Lung microvascular endothelial cell (primary cell): ENCODE measurements at places on chromosomes 13 and 19. TPM values are rescaled to one million over a fixed set of nuclear protein-coding genes. Genes with fewer than 3 reads are reported as not detected.

DNA sequence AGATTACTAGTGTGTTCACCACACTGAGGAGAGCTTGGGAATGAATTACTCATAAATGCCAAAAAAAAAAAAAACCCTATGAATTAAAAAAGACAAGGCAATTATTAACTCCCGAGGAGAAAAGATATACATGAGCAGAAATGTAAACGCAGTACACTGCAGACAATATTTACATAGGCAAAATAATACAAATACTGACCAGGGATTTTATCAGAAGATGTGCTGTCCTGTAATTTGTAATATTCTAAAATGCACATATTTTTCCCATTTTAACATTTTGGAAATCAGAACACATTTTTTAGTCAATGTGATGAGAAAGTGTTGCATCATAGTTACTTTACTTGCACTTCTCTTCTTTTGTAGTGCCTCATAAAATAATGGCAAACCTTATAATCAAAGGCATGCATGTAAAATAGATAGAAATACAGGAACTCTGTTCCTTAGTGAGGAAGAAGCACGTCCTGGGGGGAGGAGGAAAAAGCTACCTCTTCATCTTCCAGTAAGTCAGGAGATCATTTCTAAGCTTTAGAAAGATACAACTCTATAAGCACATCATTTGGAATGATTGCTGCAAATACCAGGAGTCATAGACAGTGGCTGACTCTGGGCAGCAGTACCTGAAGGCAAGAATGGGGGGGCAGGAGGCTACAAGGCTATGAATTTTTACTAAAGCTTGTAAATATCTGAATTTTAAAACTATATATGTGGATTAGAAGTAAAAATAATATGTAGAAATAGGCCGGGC, 46.3 kb upstream of the KATNAL1 start:
- no peak for DNase-seq

GRCh38 chr19:16773259-16773658, 53.6 kb downstream of the NWD1 start:
- DNase-seq, result no peak

- DNase-seq, result no peak
Measured at GRCh38 chr19:47756627-47756929, 11.2 kb downstream of the NOP53 start.

DNA sequence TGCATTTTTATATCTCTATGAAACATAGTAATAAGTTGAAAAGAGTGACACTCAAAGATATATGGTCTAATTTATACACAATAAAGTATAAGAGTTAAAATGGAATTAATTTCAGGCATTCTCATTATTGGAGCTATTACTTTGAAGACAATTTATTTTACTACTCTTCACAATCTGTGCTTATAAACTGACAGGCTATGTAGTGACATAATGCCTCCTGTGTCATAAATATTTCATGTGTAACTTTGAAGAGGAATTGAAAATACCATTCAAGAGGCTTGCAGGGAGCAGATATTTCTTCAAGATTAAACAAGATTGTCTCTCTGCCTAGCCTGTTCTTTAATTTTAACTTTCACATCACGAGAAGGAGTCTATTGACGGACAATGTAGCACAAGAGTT, 1881.5 kb upstream of the PCDH20 start:
- DNase-seq, result no peak

DNA sequence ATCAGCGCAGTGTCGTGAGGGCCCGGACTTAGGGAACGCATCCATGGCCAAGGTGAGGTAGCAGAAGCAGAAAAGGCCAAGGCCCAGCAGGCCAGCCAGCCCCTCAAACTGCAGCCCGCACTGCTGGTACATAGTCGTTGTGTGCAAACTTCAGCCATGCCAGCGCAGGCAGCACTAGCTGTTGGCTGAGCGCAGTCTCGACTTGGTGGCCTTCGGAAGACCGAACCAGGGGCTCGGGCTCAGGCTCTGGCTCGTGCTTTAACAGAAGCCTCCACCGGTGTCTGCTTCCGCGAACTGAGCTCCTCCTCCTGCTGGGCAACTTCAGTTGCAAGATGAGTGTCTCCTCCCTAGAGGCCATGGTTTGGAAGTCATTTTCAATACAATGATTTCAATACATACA, 157.5 kb downstream of the DNAJC15 start:
- no peak for DNase-seq

- no peak for DNase-seq
Measured at GRCh38 chr13:114157869-114158495, 21.1 kb upstream of the CFAP97D2 start.

DNA sequence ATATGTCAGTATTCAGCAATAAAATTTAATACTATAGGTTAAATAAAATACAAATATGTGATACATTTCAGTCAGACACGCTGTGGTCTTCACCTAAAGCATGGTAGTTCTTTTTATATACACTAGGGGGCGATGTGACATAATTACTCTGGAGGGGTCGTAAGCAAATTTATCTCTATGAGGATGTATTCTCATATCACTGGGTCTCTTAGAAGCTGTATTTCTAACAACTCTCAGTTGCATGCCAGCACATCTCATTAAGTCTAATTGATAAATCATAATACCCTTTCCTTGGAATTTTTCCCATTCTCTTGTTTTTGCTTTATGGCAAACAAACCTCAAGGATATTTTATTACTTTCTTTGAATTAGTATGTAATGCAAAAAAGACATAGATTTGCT, 3.9 kb upstream of the PCDH17 start:
- peak; percentile 50 for DNase-seq

GRCh38 chr19:4375164-4376027, 25.0 kb downstream of the SH3GL1 start:
- peak; percentile 68 for DNase-seq

DNA sequence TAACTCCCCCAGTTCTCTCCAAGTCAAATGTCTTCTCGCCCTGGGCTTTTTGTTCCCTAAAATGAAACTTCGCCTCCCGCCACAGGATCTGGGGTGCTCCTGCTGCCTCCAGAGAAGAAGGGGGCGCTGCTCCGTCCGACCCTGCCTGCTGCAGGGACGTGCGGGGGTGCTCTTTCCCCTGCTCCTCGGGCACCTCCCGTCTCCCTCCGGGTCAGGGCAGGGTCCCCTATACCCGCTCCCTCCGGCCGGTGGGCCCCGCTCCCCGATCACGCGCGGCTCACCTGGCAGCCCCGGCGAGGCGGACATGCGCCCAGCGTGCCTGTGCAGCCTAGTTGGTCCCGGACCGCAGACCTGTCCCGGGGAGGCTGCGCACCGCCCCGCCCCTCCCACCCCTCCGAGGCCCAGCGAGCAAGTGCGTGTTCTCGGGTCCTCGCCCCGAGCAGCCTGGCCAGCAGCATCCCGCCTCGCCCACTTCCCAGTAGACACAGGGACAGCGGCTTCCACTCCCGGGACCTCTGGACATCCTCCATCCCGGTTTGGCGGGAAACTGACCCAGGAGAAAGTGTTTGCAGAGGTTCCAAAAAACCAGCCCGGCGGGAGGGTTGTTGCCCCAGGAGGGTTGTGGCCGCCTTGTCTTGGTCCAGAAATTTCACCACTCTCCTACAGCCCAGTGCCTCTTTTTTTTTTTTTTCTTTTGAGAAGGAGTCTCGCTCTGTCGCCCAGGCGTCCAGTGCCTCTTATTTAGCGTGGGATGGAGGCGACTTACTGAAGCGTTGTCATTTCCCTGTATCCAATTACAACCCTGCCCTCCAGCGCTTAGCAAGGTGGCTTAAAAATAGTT, at the start of gene OXGR1:
Gene OXGR1 (minus strand): TSS at position 460 of the 841 bp plus-strand sequence. CDS start 6,717 bp downstream, outside the sequence.
- DNase-seq, result no peak

The CD37 gene
- not detected in 2 replicates for total RNA-seq

The ADAT3 gene
- 1.3 and 3.0 TPM in 2 replicates for total RNA-seq

The PPP1R37 gene
- total RNA-seq, result 16.3 and 24.0 TPM in 2 replicates

The CEACAM1 gene
- 11.1 and 36.9 TPM in 2 replicates for total RNA-seq

The ZNF471 gene
- total RNA-seq, result 0.65 and 1.6 TPM in 2 replicates
